ENCODE measurements at places on chromosomes 1 and 21.

GRCh38 chr1:104648269-104648691 is 898.6 kb downstream of the AMY1C start:
- DNase-seq: peak; percentile 77

DNA sequence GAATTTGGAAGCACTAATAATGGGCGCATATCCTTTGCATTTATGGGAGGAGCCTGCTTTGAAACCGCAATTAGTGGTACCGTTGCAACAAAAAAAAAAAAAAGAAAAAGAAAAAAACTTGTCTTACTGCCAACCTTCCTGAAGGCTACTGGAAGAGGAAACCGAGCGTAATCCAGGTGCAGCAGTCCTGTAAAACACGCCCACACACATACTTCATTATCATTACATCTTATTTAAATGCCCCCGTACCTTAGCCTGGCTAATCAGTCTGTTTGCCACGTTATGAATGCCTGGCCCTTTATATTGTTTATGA is 686 bp upstream of the ZNF281 start:
- peak; percentile 85 for DNase-seq

DNA sequence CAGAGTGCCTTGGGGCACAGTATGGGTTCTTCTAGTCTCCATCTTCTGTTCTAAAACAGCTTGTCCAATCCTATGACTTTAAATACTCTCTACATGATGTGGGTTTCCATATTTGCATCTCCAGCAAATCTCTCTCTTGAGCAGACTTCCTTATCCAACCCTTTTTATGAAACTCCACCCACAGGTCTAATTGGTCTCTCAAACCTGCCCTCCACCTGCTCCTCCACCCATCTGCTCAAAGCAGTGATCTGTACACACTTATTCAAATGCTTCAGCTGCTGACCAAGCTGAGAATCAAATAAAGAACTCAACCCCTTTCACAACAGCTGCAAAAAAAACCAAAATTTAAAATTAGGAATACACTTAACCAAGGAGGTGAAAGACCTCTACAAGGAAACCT is 11.5 kb downstream of the MCOLN2 start:
- no peak for DNase-seq

DNA sequence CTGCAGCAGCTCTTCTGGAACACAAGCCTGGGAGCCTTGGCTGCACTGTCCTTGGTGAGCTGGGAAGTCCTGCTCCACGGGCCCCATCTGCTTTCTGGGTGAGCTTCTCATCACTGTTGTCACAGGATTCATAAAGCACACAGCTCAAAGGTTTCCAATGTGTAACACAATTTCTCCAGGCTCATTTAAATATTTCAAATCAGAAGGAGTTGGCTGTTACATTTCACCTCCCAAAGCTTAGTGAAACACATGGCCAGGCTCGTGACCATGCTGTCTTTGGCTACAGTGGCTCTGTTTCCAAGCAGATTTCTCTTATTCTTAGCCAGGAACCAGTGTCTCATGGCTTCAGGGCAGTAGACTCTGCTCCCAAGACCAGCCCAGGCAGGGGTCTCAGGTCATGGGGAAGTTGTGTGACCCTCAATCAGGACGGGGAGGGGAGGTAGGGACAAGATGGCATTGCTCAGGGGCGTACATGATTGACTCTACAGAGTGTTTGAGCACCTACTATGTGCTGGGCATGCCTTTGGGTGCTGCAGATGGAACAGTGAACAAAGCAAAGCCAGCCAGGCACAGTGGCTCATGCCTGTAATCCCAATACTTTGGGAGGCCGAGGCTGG is 353.0 kb downstream of the NPHP4 start:
- no peak for DNase-seq

DNA sequence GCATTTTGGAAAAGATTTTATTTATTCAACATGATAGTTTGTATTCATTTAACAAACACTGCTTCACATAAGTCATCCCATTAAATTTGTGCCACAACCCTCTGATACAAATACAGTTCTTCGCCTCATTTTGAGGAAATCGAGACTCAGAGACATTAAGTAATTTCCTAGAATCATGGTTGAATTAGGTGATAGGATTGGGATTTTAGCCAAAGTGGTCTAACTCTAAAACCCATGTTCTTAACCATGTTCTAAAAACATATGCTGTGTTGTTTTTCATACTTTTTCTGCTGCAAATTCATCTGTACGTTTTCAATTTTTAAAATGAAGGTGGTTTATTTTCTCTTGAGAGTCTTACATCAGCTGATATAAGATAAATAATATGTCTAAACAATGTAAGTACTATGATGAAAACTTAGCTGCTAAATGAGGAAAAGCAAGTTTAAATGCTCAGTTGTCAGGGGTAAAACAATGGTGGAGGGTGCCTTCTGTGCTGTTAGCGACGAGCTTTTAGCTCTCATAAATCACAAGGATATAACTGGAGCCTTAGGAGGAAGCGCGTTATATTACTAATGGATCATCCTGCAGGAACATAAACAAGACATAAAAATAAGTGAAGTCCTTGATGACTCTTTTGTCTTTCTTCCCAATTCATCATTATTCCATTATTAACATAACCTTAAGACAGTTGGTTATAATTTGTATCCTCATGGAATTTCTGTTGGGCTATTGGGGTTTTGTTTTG is 97.7 kb downstream of the CACHD1 start:
- DNase-seq: no peak

- no peak for DNase-seq
These were observed 41.8 kb downstream of the CRYAA start for GRCh38 chr21:43210454-43211071.

GRCh38 chr1:203335503-203335902 is 15.4 kb downstream of the FMOD start:
- no peak for DNase-seq

- no peak for DNase-seq
These were observed 76.9 kb upstream of the GFI1 start for GRCh38 chr1:92563457-92564216.

- DNase-seq: peak; percentile 86
These were observed 183.9 kb upstream of the SGIP1 start for GRCh38 chr1:66350001-66350547.

DNA sequence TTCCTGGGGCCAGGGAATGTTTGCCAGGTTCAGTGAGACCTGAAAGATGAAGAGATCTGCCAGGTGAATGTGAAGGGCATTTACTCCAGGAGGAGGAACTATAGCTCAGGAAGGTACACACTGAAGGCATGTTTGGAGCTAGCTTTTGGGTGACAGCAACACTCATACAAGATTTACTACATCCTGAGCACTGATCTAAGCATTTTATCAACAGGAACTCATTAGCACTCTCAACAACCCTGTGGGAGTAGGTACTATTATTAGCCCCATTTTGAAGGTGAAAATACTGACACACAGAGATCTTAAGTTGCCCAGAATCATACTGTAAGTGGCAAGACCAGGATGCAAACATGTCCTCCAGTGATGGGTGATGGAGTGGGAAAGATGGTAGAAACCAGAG is 6.7 kb downstream of the GADD45A start:
- DNase-seq: no peak

DNA sequence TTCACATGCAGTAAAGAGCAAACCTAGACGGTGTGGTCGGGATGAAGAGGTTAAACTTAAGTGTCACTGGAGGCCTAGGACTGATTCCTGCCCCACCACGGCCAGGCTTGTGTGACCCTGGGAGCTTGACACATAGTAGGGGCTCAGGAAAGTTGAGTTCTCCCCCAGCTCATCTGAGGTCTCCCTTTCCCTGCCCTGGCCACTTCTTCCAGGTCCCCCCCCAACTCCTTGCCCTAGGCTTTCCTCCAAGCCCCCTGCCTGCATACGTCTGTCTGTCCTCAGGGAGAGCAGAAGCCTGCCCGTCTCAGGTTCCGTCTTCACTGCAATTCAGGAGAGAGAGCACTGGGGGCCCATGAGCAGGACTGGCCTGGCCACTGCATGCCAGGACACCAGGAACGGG is 225.8 kb downstream of the PTPRU start:
- DNase-seq: no peak

DNA sequence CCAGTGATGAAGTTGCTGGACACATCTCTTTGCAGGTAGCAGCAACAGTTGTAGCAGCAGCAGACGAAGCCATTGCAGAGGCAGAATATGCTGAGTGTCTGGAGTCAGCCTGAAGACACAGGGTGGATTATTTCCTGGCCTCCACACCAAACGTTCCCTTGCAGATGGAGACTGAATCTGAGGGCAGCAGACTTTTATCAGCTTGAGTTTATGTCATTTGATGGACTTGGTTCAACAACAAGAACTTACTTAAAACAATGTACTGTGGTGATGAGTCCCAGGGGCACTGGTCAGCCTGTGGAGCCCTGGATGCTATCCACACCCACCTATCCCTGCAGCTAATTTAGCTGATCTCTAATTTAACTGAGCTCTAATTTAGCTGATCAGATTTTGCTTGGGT is 17.1 kb upstream of the MPZL1 start:
- no peak for DNase-seq

DNA sequence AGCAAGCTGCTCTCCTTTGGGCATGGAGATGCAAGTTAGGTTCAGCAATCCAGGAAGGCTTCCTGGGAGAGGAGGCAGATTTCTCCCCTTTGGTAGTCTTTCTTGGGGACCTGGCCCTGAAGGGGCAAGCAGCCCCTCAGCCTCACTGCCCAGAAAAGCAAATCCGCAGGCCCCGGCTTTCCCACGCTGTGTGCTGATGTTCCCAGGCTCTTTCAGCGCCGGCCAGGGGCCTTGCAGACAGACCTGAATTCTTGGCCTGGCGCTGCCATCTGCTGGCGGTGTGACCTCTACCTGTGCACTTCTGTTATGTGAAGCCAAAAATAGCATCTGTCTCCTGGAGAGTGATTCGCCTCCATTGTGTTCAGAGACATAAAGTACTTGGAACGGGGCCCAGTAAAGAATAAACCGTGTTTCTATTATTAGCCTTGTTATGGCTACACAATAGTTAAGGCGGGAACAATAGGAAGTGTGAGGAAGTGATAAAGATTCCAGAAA is 64.8 kb downstream of the ALPL start:
- peak; percentile 89 for DNase-seq

- no peak for DNase-seq
These were observed 15.5 kb downstream of the DYRK1A start for GRCh38 chr21:37381883-37382585.

DNA sequence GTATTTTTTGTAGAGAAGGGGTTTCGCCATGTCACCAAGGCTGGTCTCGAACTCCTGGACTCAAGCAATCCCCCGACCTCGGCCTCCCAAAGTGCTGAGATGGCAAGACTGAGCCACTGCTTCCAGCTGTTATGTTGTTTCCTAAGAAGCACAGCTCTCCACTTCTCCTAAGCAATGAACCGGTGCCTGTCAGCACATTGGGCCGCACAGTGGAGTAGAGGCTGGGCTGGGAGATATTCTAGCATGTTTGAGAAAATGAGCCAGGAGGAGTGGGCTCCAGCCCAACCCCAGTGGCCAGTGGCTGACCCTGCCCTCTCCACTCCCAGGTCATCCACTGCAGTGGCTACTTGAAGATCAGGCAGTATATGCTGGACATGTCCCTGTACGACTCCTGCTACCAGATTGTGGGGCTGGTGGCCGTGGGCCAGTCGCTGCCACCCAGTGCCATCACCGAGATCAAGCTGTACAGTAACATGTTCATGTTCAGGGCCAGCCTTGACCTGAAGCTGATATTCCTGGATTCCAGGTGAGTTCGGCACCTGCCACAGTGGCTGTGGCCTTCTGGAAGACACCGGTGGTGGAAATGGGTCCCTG is 27.0 kb downstream of the SIM2 start:
- no peak for DNase-seq

DNA sequence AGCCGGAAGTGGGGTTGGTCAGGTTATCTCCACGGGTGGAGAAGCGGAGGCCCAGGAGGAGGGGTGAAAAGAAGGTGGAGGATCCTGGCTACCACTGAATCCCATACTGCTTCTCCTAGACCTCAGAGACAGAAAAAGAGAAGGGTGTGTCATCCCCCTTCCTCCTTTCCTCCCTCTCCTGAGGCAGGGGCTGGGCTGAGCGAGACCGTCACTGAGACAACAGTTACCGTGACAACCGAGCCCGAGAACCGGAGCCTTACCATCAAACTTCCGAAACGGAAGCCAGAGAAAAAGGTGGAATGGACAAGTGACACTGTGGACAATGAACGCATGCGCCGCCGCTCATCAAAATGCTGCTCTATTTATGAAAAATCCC is 42.1 kb upstream of the NBPF3 start:
- DNase-seq: peak; percentile 68

DNA sequence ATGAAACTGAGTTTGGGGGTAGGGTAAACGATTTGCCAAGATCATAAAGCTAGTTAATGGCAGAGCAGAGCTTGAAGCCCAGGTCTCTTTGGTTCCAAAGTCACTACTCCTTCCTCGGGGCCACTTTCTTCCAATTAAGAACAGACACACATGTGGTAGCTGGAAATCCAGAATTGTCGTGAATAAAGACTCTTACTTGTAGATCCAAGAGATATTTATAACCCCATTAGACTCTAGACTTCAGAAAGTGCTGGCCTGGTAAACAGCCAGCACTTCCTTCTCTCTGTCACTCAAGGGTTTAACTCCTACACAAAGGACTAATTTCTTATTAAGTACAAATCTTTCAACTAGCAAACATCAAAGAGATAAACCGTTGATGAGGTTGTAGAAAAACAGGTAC is 2.7 kb downstream of the FAM163A start:
- no peak for DNase-seq

- peak; percentile 78 for DNase-seq
These were observed 4.3 kb upstream of the DPYD start for GRCh38 chr1:97925151-97925550.
